ENCODE measurements at places on chromosomes 3 and 15.

DNA sequence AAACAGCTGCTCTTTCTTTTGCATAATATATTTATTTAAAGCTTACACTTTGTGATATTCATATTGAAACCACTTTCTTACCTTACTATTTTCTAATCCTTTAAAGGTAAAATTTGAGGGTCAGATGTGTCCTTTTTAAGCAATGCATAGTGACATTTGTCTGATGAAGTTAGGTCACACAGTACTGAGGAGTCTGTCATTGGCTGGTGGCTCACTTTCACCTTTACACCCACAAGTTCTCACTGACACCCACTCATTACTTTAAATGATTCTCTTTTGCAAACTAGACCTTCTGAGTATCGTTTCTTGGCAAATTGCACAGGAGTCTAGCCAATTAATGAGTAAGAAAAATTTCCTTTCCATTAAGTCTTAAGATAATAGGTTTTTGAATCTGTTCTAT is 758.3 kb upstream of the ARPP21 start:
- DNase-seq, result no peak

GRCh38 chr3:148373961-148374360 is 323.7 kb upstream of the AGTR1 start:
- DNase-seq, result no peak

- no peak for DNase-seq
These were observed 27.5 kb downstream of the FLNB start for GRCh38 chr3:58035524-58036255.

DNA sequence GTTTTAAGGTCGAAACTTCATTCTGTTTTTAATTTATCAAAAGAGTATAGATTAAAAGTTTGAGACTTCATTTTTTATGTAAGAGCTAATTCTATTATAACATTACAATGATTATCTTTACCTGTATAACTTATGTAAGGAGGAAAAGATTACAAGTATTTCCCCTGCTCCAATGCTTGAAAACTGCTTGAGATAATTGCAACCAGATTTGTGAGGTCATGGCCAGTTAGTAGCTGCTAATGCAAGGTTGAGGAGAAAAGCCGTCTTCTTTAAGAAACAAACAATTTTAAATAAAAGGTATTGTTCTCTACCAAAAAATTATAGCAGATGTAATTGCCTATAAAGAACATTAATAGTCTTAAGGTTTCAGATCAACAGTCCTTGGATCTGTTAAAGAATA is 208.3 kb upstream of the UBE2E2 start:
- no peak for DNase-seq

DNA sequence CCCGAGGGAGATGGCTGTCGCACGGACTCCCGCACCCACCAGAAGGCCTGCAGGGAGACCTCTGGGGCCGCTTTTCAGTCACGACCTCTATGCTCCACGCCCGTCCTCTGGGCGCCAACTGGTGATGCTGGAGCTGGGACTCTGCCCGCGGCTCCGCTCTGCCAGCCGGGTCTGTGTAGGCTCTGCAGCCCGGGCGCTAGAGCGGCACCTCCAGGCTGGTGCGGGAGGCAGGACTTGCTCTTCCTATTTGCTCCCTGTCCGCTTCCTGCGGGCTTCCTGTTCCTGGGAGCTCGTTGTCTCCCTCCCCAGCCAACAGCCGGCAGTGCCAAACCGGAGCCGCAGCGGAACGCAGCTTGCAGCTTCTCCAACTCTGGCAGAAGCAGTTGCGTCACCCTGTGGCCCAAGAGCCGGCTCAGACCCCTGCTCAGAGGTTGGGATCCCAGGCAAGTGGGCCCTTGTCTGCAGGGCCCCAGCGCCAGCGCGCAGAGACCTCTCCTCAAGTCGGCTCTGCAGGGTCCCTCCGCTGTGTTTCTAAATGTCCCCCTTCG is 285.9 kb downstream of the XXYLT1 start:
- no peak for DNase-seq

GRCh38 chr15:65655457-65655856 is 33.7 kb downstream of the SLC24A1 start:
- no peak for DNase-seq

GRCh38 chr3:89957451-89957850 is 850.0 kb downstream of the EPHA3 start:
- no peak for DNase-seq

DNA sequence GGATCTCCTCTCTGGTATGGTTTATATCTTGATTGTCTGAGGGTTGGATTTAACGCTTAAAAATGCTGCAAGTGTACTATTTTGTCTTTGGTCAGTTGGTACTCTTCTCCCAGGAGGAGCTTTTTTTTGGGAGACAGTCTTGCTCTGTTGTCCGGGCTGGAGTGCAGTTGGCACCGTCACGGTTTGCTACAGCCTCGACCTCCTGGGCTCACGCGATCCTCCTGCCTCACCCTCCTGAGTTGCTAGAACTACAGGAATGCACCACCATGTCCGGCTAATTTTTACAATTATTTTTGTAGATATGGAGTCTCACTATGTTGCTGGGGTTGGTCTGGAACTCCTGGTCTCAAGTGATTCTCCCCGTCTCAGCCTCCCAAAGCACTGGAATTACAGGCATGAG is 89.5 kb downstream of the FNDC3B start:
- DNase-seq, result no peak

DNA sequence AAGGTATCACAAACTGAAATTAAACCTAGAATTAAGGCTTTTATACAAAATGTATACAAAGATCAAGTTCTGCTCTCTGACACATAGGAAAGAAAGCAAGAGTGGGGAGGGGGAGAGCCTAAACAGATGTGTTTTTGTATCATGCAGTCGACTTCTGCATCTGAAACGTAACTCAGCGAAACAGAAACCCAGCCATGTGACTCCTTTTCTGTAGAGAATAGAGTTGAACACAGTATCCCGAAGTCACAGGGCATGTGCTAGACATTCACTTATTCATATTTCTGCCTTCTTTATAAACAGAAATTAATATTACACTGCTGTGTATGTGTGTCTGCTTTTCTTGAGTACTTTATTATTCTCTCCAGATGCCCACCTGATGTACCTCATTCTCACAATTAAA is 121.0 kb downstream of the PDZRN3 start:
- no peak for DNase-seq

GRCh38 chr3:121895736-121896135 is 1.5 kb downstream of the SLC15A2 start:
- no peak for DNase-seq
